ENCODE measurements at places on chromosomes 3 and 15.

- no peak for DNase-seq
Observed at GRCh38 chr3:58528629-58529028, 8.4 kb downstream of the ACOX2 start.

DNA sequence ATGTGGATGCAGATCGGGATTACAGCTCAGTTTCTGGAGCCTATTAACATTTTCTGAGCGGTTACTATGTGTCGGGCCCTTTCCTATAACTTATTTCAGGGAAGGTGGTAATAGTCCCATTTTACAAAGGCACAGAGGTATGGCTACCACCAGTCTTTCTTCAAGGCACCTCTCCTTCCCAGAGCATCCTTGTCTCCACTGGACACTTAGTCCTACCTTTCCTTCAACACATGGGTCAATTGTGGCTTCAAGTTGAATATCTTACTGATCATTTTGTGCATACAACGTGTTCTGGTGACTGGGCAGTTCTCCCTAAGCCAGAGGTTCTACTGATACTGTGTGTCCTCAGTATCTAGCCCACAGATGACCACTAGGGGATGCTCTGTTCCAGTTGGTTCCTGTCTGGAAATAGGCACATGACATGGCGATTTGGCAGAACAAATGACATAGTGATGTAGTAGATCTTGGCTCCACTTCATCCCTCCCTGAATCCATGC lies 60.7 kb upstream of the CMTM8 start:
- peak; percentile 89 for DNase-seq

GRCh38 chr15:37701230-37701629 lies 233.2 kb upstream of the TMCO5A start:
- DNase-seq = no peak

GRCh38 chr15:76667943-76668715 lies 237.0 kb downstream of the SCAPER start:
- no peak for DNase-seq

DNA sequence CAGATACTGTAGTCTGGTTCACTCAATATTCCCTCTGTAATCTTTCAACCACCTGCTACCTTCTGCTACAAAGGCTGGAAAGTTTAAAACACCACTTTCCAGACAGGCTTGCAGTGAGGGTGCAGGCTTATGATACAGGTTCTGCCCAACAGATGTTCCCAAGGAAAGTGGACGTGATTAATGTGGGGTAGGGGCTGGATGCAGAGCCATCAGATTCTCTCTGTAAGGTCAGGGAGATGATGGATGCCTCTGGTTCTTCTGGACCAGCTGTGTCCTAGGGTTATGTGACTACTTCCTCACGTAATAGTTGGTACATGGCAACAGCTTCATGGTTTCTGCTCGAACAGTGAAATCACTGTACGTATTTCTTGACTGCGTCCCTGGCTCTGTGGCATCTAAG lies 11.1 kb downstream of the GPR176 start:
- DNase-seq = no peak

GRCh38 chr3:17322106-17322793 lies 420.2 kb downstream of the TBC1D5 start:
- peak; percentile 43 for DNase-seq

- DNase-seq = no peak
Observed at GRCh38 chr3:37987315-37987697, 3.3 kb upstream of the VILL start.

DNA sequence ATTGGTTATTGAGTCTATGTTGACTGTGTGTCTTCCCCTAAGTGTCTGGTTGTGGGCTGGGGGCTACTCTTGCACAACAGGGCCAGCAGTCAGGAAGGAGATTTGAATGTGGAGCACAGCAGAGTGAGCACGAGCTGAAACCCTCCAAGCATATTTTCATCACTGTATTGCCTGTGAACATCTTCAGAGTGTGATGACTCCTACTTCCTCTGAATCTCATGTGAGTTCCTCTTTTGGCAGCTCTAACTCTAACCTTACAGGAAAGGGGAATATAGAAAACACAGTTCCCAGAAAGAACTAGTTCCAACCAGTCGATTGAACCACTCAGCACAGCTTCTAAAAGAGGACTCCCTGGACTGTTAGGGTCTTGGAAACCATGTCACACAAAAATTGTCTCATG lies 211.6 kb downstream of the RAP2B start:
- peak; percentile 85 for DNase-seq

DNA sequence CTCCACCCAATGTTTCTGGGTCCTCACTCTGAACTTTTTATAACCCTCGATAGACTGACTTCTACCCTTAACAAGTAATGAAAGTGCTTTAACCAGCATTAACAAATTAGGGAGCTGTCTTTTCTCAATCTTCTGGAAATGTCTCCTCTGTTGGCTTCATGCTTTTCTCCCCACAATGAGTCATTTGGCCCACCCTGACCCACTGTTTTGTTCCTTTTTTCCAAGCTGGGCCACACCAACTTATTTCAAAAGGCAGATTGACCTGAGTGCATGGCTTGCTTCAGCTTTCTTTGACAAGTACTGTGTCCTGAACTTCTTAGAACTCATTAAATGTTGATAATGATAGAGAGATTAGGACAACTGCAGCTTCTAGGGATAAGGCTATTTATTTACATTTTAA lies 199.6 kb upstream of the SEMA6D start:
- no peak for DNase-seq
